ENCODE measurements at places on chromosomes 6 and 20.
A peak's percentile ranks its signal among the peaks of the same experiment; 100 is the strongest.

- DNase-seq, result no peak
Observed at GRCh38 chr20:15673206-15673605, 900.0 kb downstream of the KIF16B start.

DNA sequence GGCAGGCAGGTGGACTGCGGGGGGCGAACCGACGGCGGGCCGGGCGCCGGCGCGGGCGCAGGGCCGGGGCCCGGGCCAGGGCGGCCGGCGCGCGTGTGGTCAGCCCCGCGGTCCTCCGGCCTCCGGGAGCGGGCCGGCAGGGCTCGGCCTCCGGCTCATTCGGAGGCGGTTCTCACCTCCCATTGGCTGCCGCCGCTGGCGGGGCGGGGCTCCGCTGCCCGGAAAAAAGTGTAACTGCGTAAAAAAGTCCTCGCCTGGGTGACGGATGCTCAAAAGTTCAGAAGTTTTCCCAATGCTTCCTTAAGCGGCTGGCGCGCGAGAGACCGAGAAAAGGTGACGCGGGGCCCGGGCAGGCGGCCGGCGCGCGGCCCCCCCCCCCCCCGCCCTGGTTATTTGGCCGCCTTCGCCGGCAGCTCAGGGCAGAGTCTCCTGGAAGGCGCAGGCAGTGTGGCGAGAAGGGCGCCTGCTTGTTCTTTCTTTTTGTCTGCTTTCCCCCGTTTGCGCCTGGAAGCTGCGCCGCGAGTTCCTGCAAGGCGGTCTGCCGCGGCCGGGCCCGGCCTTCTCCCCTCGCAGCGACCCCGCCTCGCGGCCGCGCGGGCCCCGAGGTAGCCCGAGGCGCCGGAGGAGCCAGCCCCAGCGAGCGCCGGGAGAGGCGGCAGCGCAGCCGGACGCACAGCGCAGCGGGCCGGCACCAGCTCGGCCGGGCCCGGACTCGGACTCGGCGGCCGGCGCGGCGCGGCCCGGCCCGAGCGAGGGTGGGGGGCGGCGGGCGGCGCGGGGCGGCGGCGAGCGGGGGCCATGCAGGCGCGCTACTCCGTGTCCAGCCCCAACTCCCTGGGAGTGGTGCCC is at the start of gene FOXC1:
Gene FOXC1, plus strand, starts transcription at position 268 of the 849 bp plus-strand sequence. Its CDS starts 531 bp downstream, at position 799.
- peak; percentile 92 for DNase-seq

GRCh38 chr20:54257071-54257816 is 49.4 kb downstream of the PFDN4 start:
- peak; percentile 36 for DNase-seq

- no peak for DNase-seq
Observed at GRCh38 chr20:22581437-22582385, 2.7 kb downstream of the FOXA2 start.

DNA sequence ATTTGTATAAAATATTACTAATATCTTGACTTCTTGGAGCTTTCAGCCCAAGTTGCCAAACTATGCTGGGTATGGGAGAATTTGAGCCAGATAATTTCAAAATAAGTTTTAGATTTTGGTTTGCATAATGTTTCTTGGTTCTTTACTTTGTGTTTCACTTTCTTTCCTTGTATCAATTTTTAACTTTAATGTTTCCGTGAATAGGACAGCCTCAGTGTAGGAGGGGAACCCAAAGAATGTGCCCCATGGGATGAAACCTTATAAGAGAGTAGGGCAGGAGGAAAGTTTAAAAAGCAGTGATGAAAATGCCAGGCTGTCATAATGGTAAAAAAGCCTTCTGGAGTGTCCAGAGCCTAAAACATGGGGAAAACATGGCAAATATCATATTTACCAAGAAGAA is 252.4 kb upstream of the IRAK1BP1 start:
- no peak for DNase-seq

- no peak for DNase-seq
Observed at GRCh38 chr20:64065974-64066343, 3.0 kb downstream of the TCEA2 start.

GRCh38 chr20:22653658-22654642 is 69.6 kb upstream of the FOXA2 start:
- DNase-seq, result no peak
